ENCODE measurements at places on chromosomes 2 and 18.

DNA sequence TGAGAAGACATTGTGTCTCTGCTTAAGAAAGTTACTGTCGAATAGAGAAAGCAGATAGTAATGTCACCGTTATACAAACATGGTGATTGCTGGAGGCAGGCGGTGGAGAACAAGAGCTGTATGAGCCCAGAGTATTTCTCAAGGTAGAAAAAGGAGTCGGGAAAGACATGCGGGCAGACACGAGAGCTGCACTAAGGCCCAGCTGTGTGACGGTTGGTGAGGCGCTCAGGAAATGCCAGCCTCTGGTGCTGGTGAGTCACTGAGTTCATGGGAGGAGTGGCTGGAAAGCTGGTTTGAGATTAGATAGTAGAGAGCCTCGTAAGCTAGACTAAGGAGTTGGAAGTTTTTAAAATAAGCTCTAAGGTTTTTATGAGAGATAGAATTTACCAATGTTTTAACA is 390.9 kb upstream of the TRIB2 start:
- DNase-seq = peak; percentile 66

DNA sequence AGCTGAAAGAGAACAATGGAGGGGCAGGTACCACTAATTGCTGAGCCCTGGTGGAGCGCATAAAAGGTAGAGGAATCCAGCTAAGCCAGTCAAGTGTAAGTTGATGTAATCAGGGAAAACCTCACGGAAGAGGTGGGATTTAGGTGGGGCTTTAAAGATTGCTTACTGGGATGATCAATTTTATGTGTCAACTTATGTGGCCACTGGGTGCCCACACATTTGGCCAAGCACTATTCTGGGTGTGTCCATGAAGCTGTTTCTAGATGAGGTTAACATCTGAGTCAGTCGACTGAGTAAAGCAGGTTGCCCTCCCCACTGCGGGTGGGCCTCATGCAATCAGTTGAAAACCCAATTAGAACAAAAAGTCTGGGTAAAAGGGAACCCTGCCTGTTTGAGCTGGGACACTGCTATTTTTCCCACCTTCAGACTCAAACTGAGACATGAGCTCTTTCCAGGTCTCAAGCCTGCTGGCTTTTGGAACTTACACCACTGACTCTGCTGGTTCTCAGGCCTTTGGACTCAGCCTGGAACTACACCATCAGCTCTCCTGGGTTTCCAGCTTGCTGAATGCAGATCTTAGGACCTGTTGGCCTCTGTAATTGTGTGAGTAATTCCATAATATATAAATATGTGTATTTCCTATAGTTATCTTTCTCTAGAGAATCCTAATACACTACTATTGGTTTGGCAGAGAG is 67.3 kb downstream of the MYO5B start:
- DNase-seq = no peak

GRCh38 chr2:905833-906140 is 44.9 kb upstream of the SNTG2 start:
- no peak for DNase-seq

- no peak for DNase-seq
These were observed 31.1 kb upstream of the PPP1R1C start for GRCh38 chr2:181954538-181954883.

- no peak for DNase-seq
These were observed 143.8 kb upstream of the THUMPD2 start for GRCh38 chr2:39922679-39923405.
